Activated CD8-positive, alpha-beta memory T cell treated with anti-CD3 and anti-CD28 coated beads, Interleukin-2, amount 50 U/mL, for 48 hours (primary cell): ENCODE measurements at places on chromosomes 5 and 9.

DNA sequence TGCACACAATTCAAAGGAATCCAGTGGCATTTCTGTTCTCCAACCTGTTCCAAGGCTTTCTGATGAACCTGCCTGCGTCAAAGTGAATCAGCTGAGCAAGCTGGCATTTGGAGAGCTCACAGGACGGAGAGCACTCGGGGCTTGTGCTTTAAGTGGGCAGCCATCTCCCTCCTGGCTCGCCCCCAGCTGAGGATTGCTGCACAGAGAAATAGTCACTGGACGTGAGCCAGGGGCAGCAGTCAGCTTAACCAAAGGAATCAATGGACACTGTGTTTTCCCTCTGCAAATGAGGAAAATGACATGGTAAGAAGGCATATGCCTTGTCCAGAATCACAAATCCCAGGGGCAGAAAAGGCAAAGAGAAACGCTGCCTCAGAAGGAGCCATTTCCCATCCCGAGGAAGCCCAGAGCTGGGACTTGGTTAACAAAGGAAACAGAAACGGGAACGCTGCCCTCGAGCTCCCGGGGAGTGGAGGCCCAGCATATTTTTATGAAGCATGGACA, 299.4 kb downstream of the ZSWIM6 start:
- no peak for DNase-seq

GRCh38 chr9:21317956-21318923, 13.1 kb upstream of the IFNA5 start:
- no peak for DNase-seq

- DNase-seq, result no peak
Observed at GRCh38 chr5:141017943-141018342, 33.2 kb upstream of the PCDHB1 start.

DNA sequence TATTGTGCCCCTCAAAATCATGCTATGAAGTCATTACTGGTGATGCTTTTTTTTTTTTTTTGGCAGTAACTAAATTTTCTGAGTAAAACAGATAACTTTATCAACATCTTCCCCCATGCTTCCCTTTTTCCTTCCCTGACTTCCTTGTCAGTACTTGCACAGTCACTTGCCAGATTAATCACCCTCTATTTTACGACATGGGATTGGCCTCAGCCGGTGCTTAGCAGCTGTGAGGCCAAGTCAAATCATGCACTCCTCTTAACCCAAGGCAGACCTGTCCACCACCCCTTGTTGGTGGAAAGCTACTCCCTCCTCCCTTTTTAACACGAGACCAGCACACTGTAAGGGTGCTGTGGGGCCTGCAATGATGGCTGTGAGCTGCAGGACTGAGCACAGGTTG, 118.0 kb upstream of the OTULINL start:
- DNase-seq, result no peak

DNA sequence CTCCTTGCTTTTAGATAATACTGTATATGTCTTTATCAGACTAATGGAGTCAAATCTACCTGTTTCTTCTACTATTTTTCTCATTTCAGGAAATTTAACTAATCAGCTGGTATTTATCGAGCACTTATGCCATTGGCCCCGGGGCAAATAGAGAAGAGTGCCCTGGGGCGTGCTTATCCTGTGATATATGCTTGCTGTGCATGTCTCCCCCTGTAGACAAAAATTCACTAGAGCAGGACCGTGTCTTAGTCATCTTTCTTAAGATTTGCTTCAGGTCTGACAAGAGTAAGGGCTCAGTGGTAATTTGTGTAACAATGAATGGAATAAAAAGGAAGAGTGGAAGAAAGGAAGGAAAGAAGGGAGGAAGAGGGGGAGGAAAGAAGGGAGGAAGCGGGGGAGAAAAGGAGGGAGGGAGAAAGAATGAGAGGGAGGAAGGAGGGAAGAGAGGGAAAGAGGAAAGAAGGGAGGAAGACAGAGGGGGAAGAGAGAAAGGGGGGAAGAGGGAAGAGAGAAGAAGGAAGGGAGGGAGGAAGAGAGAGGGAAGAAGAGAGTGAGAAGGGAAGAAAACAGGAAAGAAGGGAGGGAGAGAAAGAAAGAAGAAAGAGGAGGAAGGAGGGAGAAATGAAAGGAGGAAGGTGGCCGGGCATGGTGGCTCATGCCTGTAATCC, 295.7 kb upstream of the PANK3 start:
- DNase-seq, result no peak

DNA sequence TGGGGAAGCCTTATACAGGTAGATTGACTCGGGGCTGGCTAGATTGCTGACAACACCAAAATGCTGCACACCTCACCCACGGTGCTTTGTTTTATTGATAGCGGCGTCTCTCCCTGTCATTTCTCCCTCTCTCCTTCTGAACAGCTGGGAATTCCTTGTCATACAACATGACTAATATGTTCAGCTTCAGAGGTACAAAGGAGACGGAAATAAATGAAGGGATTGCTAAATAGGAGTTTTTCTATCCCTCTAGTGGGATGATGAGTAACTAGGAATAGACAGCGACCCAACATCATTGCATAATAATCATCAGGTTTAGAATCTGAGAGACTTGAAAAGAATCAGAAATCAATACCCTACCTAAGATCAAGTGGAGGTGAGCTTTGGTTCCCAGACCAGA, 337.7 kb upstream of the PANK3 start:
- DNase-seq, result no peak

GRCh38 chr9:93187047-93187446, 3.1 kb downstream of the WNK2 start:
- no peak for DNase-seq

- no peak for DNase-seq
Observed at GRCh38 chr9:81597419-81598122, 91.8 kb downstream of the TLE1 start.

DNA sequence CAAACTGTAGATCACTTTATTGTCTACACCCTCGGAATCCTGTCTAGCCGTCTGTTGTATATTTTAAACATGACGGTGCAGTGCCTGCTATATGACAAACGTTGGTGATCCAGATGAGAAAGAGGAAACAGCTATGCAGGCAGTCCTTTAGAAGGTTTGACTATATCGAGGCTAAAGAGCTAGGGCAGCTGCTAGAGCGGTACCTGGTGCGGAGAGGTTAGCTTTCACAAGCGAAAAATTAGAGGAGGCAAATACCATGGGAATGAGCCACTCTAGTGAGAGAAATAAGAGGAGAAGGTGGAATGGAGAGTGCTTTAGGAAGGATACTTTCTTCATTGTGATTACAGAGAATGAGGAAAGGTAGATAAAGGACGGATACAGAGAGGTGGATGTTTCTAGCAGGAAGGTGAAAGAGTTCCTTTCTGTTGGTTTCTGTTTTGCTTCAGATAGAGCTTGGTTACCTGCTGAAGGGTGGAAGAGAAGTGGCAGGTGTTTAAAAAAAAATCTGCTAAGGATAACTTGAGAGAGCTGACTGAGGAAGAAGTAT, 959 bp upstream of the FBXL17 start:
- no peak for DNase-seq

GRCh38 chr5:59544573-59544972, 349.0 kb downstream of the PDE4D start:
- DNase-seq, result no peak

DNA sequence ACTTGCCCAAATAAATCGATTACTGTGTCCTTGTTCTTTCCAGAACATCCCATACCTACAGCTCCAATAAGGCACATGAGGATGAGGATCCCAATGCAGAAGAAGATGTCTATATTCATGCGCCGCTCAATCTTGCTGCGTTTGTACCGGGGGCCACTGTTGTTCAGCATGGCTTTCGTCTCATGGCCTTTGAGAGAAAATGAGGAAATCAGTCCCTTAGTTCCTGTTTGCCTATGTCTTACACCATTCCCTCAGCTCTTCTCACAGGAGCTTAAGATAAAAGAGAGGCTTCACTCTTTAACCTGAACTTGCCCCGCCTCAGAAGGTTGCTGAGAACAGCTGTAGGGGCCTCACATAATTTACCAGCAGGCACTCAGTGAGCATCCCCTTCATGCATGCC, 211.6 kb downstream of the ATP10B start:
- no peak for DNase-seq

- no peak for DNase-seq
Observed at GRCh38 chr5:138022912-138023311, 10.0 kb downstream of the FAM13B start.

DNA sequence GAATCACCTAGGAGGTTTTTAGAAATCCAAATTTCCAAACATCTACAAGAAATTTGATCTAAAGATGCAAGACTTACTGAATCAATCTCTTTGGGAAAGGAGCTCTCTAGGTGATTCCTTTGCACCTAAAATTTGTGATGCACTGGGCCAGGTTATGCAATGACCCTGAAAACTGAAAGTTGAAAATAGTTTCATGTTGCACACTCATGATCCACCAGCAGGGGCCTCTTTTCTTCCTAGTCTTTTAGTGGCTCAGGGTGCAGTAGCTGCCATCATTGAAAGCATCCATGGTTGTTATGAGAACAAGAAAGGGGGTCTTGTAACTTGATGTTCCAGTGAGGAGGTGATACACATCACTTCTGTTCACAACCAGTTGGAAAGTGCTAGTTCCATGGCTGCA, 486.8 kb downstream of the PSAT1 start:
- DNase-seq, result no peak

- DNase-seq, result no peak
Observed at GRCh38 chr9:17088566-17088965, 46.3 kb upstream of the CNTLN start.

DNA sequence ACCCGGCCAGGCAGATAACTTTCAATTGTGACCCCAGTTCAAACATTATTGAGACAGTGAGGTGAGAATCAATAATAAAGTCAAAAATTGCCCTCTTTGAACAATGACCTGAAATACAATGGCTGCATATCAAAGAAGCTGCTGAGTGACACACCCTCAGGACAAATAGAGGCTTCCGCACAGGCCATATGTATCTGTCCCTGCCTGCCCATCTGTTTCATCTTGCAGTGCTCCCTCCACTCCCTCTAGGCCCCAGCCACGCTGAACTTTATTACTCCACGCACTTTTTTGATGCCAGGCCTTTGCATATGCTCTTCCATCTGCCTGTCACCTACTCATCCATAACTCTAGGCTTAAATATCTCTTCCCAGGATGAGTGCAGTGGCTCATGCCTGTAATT, 15.9 kb upstream of the PFDN1 start:
- DNase-seq, result no peak

DNA sequence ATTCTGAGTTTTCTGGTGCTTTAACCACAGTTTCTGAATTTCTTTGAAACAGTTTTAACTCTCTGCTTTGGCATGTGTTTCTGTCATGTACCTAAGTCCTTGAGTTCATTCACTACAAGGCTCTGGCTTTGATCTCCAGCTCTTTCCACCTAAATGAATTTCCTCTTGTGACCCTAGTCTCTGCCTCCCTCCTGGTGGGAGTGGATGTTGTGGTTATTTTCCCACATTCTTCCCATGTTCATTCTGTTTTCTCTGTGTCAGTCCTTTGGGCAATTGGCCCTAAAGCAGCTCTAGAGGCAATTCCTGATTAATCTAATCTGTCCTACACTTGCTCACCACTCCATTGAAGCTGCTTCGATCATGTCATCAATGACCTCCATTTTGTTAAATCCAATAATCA, 28.4 kb upstream of the DPYSL3 start:
- no peak for DNase-seq

- DNase-seq, result no peak
Observed at GRCh38 chr5:164885179-164885578, 1379.8 kb downstream of the MAT2B start.
